ENCODE measurements at places on chromosomes 2 and 18. TPM values are rescaled to one million over a fixed set of nuclear protein-coding genes. Genes with fewer than 3 reads are reported as not detected.

The TWIST2 gene
- 15.9 TPM for total RNA-seq

The SERTAD2 gene
- total RNA-seq, result 9.2 TPM

The PRKD3 gene
- 42.2 TPM for total RNA-seq

The SDC1 gene
- total RNA-seq, result 31.4 TPM

The DNAJC5G gene
- not detected for total RNA-seq

The TRAPPC12 gene
- total RNA-seq, result 78.5 TPM

The SKA1 gene
- total RNA-seq, result 21.3 TPM

The COBLL1 gene
- total RNA-seq, result 2.9 TPM

The MLPH gene
- 24.7 TPM for total RNA-seq

Data from A375 (cell line).